IgD-negative memory B cell (primary cell): ENCODE measurements at places on chromosomes 4 and X. TPM values are rescaled to one million over a fixed set of nuclear protein-coding genes. Genes with fewer than 3 reads are reported as not detected.

Gene CTAG1B
- not detected for polyA plus RNA-seq

Gene RHOXF1
- not detected for polyA plus RNA-seq

Gene NLGN4X
- not detected for polyA plus RNA-seq

Gene FAM47E
- polyA plus RNA-seq: not detected

Gene H2BW2
- not detected for polyA plus RNA-seq

Gene CT55
- not detected for polyA plus RNA-seq

Gene MFSD8
- polyA plus RNA-seq: 7.8 TPM

Gene SPARCL1
- polyA plus RNA-seq: not detected

Gene TSPAN6
- 0.19 TPM for polyA plus RNA-seq

Gene MAGEA1
- polyA plus RNA-seq: not detected

Gene CENPVL1
- polyA plus RNA-seq: not detected

Gene IGSF1
- polyA plus RNA-seq: not detected
